ENCODE measurements at places on chromosomes 2 and 18. TPM values are rescaled to one million over a fixed set of nuclear protein-coding genes. Genes with fewer than 3 reads are reported as not detected.
A peak's percentile ranks its signal among the peaks of the same experiment; 100 is the strongest.

AKAIN1 gene
- total RNA-seq = not detected

GRCh38 chr2:83331810-83332209 is 1127.3 kb downstream of the SUCLG1 start:
- DNase-seq = no peak

GRCh38 chr2:169478339-169478738 is 955 bp upstream of the BBS5 start:
- DNase-seq = peak; percentile 50

GPR35 gene
- 4.7 TPM for total RNA-seq

GCG gene
- total RNA-seq = not detected

DNA sequence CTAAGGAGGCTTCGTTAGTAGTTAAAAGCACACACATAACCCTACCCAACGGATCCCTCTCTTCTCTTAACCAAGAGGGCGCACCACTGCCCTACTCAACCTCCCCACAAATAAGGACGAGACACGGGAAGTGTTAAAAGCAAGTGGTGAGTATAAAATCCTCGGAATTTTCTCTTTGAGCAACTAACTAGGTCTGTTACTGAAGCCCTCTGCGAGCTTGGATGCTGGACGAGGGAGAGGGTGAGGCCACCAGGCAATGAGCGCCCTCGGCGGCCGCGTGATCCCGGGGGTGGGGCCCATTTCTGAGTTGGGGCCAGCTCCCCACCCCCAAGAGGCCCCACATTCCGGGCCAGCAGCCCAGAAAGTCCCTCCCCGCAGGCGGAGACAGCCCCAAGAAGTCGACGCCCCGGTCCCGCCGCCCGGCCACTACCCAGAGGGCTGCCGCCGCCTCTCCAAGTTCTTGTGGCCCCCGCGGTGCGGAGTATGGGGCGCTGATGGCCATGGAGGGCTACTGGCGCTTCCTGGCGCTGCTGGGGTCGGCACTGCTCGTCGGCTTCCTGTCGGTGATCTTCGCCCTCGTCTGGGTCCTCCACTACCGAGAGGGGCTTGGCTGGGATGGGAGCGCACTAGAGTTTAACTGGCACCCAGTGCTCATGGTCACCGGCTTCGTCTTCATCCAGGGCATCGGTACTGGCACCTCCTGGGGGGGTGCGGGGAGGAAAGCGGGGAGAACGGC is at the start of gene CYBRD1:
Gene CYBRD1 (plus strand): TSS at position 423 of the 736 bp plus-strand sequence. CDS start 72 bp downstream, at position 495.
- peak; percentile 90 for DNase-seq

- no peak for DNase-seq
Measured at GRCh38 chr2:202545523-202545922, 89.2 kb upstream of the FAM117B start.

GRCh38 chr2:75523313-75524275 is 37.1 kb downstream of the EVA1A start:
- DNase-seq = no peak

DNA sequence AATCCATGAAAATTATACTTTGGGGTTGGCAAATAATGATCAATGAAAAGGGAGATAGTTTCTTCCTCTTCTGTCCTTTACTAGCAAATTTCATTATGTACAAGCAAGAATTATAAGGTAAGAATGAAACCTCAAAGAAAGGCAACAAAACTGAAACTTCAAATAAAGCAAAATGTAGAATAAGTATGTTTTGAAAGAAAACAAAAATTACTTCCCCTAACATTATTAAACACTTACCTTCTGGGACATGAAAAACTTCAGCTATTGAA is 29.4 kb downstream of the THADA start:
- DNase-seq = no peak

POTEC gene
- not detected for total RNA-seq

DNA sequence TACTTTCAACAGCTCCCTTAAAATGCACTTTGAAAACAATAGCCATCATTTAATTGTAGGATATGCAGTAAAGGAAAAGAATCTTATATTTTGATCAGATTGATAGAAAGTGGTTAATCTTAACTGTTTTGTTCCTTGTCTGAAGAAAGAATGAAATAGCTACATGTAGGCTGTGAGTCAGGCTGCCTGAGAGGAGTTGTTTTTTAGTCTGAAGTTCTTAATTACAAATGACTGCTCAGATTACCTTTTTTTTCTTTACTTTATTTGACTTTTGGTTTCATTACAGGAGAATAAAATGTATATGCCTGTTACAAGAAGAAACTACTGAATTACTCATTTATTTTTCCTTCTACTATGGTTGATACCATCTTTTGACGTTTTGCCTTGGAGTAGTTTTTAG is 56.8 kb downstream of the AGFG1 start:
- no peak for DNase-seq

ACYP2 gene
- 15.3 TPM for total RNA-seq

DNA sequence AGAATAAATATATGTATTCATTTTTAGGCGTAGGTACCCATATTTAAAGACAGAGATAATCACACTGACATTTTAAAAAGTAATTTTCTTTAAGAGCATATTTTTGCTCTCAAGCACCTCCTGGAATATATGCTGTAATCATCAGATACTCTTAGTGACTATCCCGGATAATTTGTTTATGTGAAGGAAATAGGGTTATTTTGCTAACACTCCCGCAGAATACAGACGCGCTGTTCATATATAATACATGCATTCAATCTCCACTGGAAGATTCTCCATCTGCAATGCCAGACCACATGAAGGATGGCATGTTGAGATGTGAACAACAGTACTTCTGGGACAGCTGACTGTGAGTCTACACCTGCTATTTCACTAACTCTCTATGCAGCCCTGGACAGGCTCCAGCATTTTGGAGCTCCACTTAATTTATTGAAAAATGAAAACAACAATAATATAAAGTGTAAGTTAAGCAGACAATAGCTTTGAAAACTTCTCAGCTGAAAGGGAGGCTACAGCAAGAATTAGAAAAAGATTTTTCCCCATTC is 430.6 kb downstream of the TMX3 start:
- DNase-seq = no peak

All from lower lobe of right lung (tissue), 2 donors.